A172 (cell line): ENCODE measurements at places on chromosomes 5 and 9. TPM values are rescaled to one million over a fixed set of nuclear protein-coding genes. Genes with fewer than 3 reads are reported as not detected.

The SPINK6 gene
- total RNA-seq: 0.89 and 2.4 TPM in 2 replicates

DNA sequence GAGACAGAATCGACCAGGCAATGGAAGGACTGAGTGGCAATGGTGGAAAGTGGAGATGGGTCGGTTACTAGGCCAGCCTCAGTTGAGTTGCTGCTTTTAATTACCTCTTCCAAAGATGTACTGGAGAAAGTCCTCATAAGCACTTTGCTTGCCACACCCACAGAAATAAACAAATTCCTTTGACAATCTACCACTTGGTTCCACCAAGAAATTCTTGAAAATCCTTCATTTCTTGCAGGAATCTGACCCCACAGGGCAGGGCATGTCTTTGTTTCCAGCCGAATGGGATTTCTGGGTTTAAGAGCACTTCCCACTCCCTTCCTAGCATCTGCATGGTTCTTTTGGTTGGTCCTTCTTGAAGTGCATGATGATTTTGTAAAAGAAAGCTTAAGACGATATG lies 54.5 kb downstream of the ADAMTS12 start:
- no peak for DNase-seq

The ANKRD33B gene
- 1.2 and 2.3 TPM in 2 replicates for total RNA-seq

The CRB2 gene
- 0.26 TPM in 2 replicates for total RNA-seq

GRCh38 chr5:38341641-38342040 lies 83.3 kb downstream of the EGFLAM start:
- DNase-seq: no peak

GRCh38 chr9:87803166-87803565 lies 77.2 kb downstream of the CTSL start:
- DNase-seq: no peak

DNA sequence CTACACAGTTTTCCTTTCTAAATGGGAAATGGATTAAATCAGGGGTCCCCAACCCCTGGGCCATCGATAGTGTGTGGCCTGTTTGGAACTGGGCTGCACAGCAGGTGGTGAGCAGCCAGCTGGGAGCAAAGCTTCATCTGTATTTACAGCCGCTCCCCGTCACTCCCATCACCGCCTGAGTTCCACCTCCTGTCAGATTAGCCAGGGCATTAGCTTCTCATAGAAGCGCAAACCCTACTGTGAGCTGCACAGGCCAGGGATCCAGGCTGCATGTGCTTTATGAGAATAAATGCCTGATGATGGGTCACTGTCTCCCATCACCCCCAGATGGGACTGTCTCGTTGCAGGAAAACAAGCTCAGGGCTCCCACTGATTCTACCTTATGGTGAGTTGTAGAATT lies 41.2 kb upstream of the FLT4 start:
- no peak for DNase-seq

The LRRC70 gene
- total RNA-seq: 0.36 and 1.4 TPM in 2 replicates

- DNase-seq: no peak
Observed at GRCh38 chr9:112719241-112719691, 1.3 kb upstream of the INIP start.

DNA sequence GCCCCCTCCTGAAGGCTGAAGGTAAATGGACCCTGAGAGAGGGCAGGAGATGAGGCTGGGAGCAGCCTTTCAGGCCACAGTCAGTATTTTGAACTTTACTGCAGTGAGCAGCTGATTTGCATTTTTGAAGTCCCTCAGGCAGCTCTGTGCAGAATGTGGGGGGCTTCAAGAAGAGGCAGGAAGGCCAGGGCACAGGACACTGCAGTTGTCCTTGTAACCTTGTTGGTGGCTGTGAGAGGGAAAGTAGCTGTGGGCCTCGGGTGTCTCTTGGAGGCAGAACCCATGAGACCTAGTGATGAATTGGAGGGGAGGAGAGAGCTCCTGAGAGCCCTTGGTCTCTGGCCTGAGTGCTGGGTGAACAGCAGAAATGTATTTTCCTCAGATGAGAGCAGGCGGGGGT lies 2.6 kb downstream of the CCDC180 start:
- no peak for DNase-seq

The TMEM203 gene
- total RNA-seq: 115 and 120 TPM in 2 replicates

DNA sequence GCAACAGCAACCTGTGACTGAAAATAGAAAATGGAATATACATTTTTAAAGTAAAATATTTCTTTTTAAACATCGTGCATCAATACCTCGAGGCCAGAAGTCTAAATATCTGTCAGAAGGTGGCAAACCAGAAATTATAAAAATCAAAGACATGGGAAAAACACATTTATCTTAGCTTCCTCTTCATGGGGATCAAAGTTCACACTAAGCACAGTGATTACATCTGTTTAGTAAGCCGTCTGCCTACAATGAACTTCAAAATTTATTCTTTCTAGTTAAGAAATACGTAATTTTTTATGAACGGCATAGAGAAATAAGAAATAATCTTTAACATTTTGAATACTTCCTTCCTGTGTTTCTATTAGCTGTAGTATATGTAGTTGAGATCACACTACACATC lies 17.9 kb upstream of the SV2C start:
- no peak for DNase-seq

GRCh38 chr9:12775679-12776512 lies 1.1 kb downstream of the LURAP1L start:
- DNase-seq: peak; percentile 83

- no peak for DNase-seq
Observed at GRCh38 chr9:116219686-116220085, 66.1 kb downstream of the PAPPA start.

DNA sequence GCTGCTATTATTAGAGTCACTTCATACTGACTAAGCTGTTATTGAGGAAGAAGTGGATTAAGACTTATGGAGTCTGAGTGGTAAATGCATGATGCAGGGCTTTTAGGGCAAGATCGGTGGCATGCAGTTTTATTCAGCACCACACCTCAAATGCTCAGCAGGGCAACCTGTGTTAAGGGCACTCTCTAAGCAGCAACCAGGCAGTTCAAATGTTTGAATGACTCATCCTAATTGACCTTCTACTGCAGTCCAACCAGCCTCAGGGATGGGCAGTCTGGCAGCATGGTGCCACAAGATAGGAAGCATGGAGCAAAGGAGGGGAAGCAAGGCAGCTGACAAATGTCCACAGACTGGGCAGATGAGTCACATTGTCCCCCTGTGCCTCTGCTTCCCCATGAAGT lies 80.2 kb upstream of the MIER3 start:
- peak; percentile 47 for DNase-seq

The ZNF366 gene
- not detected in 2 replicates for total RNA-seq

DNA sequence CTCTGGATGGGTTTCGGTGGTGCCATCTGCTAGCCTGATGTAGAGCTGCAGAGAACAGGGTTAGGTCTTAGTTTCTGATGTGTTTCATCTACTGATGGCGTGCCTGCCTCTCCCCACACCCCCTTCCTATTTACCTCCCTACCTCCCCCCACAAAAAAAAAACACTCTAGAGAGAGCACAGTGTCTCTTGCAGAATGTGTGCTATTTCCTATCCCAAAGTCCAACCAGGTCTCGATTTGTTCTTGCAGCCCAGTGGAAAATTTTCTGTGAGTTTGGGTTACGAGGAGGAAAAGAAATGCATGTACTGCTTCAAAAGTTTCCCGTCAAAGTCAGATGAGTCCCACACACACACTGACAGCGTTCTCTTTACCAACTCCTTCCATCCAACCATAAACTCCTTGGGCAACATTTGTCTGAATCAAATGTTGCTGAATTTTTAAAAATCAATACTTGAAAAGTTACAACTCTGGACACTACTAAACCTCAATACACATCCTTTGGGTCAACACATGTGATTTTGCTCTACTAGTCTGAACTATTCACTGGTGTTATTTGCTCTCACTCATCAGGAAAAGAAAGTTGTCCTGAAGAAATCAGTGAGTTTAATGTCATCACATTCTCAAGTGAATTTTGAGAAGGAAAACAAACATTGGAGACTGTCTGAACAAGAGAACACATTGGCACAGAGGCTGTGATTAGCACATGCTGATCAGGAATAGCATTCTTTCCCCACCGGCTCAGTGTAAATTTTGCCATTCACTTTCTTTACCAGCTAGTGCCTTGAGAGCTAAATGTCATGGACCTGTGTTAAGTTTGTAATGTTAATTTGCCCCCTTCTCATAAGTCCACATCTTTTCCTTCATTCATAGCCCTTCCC lies 84.1 kb downstream of the MAMDC2 start:
- no peak for DNase-seq

DNA sequence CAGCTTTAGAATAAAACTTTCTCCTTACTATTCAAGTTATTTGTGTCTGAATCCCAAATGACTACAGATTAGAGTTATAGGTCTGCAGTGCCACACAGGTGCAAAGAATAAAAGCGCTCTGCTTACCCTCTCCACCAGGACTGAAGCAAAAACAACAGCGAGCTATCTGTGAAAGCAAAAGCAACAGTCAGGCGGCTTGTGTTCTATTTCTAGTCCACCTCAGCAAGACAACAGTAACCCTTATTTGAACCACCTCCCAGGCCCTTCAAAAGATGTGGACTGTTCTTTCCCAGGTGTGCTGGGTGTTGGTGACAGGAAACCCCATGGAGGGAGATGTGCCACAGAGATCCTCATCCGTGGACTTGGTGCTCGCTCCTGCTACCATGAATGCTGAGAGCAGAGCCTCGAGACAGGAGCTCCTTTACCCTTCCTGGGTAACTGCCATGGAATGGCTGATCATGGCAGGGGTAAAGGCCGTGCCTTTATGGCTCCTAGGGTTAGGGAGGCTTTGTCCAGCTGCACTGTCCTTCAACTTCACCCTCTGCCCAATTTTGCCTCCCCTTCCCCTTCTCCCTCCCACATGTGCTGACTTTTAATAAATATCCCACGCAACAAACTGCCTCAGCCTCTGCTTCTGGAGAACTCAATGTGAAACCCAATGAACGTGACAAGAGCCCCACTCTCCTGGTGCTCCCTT lies 108.6 kb downstream of the SERINC5 start:
- DNase-seq: no peak

The F2RL2 gene
- 0.59 and 0.79 TPM in 2 replicates for total RNA-seq

The ADAMTSL2 gene
- 0.12 and 0.16 TPM in 2 replicates for total RNA-seq

GRCh38 chr9:130186839-130187522 lies 14.8 kb downstream of the NCS1 start:
- DNase-seq: peak; percentile 60

GRCh38 chr9:77224746-77225312 lies 47.5 kb downstream of the VPS13A start:
- DNase-seq: peak; percentile 47

- DNase-seq: no peak
Observed at GRCh38 chr5:34749431-34749873, 89.5 kb upstream of the TTC23L start.

DNA sequence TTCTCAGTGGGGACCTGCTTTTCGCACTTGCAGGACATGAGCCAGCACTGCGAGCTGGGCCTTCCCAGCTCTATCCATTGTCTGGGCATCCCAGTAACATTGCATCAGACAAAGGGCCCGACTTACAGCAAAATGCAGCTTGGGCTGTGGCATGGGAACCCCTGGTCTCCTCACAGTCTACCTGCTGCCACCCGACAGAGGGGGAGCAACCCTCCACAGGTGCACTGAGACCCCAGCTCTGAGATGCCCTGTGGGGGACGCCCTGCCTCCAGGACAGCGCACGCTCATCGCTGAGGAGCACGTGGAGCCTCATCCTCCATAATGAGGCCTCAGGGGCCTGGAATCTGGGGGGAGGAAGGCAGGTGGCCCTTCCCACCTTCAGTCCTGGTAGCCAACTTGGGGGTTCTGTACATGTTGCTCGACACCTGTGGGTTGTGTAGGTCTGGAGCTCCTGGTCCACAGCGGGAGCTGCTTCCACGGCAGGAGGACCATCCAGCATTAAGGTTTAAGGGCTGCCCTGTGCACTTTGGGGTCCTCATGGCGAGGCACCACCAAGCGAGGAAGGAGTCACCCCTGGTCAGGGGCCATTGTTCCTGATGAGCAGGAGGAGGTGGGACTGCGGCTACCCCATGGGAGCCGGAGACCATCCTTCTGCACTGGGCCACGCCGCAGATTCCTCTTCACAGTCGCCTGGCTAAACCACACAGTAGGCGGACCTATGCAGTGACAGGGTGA lies 376.5 kb upstream of the IRX1 start:
- no peak for DNase-seq

GRCh38 chr9:134592819-134593200 lies 48.8 kb upstream of the COL5A1 start:
- no peak for DNase-seq
